ENCODE measurements at places on chromosomes 3 and 15.

DNA sequence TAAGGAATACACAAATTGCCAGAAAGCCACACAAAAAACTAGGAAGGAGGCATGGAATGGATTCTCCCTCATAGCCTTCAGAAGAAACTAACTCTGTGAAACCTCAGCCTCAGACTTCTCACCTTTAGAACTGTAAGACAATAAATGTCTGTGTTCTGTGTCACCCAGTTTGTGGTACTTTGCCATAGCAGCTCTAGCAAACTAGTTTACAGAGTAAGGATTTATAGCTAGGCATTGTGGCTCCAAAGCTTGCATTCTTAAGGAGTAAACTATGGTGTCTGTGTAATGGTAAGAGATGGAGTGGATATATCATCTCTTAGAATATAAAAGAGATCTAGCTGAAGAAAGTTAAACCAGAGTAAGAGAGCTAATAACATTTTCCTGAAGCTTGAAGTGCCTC is 18.9 kb downstream of the EPHA6 start:
- no peak for DNase-seq

GRCh38 chr3:177338697-177339219 is 141.5 kb upstream of the TBL1XR1 start:
- no peak for DNase-seq

GRCh38 chr15:88727439-88727838 is 75.8 kb upstream of the ACAN start:
- DNase-seq = no peak

DNA sequence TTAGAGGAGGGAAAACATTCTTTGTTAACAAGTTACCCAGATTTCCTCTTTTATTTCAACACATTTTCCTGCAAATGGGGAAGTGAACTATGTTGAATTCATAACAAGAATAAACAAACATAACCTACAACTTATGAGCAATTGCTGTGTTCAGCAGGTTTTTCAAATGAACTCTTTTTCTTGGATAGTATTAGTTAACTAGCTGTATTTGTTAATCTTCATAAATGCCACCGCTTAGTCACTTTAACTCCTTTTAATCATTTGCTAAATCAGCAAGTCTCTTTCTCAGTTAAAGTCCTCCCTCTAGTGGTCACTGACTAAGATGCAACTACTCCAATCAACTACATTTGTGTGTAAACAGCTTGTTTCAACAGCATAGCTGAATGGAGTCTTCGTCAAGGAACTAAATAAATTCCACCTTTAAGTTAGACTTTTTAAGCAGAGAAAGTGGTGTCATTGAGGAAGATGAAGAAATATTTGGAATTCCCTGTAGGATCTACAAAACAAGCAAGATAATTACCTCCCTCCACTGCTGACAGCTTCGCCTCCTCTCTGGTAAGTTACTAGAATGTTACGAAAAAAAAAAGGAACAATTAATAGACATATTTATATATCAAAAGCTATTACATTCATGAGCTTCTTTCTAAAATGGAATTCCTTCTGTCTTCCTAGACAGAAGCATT is 1122.0 kb downstream of the ROBO1 start:
- no peak for DNase-seq

DNA sequence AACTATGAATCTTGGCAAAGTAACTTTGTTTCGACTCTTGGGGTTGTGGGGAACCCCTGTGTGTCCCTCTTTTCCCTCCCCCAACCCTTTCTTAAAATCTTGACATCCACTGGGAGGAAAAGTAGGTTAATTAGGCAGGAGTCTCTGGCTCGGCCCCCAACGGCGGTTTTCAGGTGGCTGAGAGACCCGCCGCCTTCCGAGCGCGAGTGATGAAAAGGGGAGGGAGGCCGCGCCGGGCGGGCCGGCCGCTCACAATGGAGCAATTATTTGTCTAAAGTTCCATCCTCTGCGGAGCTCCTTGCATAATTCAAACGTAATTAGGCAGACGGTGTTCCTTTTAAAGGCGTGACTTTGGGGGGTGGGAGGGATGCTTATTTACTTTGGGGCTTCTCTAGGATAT is 51.7 kb downstream of the ZIC4 start:
- no peak for DNase-seq
